ENCODE measurements at places on chromosomes 3 and 15.
A peak's percentile ranks its signal among the peaks of the same experiment; 100 is the strongest.

DNA sequence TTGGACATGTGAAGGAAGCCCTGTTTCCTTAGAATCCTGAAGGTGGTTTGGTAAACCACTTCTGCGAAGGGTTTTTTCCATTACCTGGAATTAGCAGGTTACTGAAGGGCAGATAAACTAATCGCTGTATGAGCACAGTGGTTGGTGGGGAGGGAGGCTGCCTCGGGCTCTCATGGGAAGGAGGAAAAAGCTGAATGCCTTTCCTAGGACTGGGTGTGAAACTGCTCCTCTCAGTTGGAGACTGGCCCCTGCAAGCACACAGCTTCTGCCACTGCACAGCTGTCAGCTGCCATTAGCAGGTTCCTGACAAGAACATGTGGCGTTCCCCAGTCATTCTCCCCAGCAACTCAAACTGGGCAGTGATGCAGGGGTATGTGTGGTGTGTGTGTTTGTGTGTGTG lies 376.3 kb downstream of the GAP43 start:
- DNase-seq: no peak

DNA sequence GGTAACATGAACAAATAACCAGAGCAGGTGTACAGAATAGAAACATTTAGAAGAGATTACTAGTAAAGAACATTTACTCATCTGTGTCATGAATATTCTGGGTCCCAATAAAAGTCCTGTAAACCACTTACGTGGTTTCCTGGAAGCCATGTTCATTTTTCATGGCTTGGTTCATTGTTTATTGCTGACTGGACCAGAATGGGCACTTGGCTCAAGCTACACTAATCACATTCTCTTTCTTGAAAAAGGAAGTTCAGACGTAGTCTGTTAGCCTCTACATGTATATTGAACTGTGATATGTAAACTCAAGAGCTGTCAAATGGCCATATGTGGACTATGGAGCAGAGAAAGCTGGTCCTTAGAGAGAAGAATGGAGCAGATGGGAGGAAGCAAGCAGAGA lies 138.3 kb upstream of the FAM3D start:
- no peak for DNase-seq

DNA sequence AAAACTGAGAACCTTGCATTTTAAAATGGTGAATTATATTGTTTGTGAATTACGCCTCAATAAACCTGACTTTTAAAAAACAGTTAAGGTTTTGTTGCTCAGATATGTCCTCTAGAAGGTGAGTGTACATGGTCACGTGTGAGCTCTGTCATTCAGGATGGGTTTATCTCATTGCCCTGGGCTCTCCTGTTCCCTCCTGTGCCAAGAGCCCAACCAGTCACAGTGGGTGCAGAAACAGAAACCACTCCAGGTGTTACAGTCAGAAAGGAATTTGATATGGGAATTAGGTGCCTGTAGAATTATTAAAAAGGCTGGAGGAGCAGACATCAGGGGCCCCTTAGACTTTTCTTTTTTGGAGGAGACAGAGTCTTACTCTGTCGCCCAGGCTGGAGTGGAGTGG lies 196.4 kb downstream of the STT3B start:
- DNase-seq: no peak

DNA sequence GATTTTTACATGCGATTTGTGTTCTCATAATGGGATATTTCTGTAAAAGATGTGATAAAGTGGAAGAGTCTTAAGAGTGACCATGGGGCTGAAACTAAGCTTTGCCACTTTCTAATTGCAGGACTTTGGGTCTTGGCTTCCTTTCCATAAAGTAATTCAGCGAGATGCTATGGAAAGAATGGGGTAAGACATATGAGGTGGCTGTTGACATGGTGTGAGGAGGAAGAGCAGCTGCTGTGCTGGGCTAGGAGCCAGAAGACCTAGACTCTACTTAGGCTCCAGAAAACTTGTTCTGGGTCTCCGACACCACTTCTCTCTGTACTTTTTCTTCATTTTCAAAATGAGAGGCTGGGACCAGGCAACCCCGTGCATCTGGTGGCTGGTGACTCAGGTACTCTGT lies 654.5 kb upstream of the CFAP20DC start:
- DNase-seq: no peak

DNA sequence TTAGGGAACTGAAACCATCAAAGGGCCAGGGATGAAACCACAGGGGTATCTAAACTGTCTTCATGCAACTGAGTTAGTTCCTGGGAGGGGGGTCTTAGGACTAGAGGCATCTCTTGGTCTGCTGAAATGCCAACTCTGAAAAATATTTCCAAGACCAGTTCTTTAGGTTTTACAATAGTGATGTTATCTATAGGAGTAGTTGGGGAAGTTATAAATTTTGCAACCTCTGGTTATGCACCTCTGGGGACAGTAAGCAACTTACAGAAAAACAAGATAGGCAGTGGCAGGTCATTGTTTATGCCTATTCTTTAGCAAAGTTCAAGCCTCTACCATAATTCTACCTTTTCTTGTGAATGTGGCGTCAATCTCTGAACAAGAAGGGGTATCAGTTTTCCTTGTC lies 60.5 kb upstream of the MINAR1 start:
- DNase-seq: no peak

- no peak for DNase-seq
These were observed 64.0 kb upstream of the DCP1A start for GRCh38 chr3:53411371-53411770.

GRCh38 chr3:41846850-41847249 lies 115.1 kb downstream of the ULK4 start:
- no peak for DNase-seq

GRCh38 chr3:81829937-81830336 lies 68.5 kb upstream of the GBE1 start:
- DNase-seq: no peak

DNA sequence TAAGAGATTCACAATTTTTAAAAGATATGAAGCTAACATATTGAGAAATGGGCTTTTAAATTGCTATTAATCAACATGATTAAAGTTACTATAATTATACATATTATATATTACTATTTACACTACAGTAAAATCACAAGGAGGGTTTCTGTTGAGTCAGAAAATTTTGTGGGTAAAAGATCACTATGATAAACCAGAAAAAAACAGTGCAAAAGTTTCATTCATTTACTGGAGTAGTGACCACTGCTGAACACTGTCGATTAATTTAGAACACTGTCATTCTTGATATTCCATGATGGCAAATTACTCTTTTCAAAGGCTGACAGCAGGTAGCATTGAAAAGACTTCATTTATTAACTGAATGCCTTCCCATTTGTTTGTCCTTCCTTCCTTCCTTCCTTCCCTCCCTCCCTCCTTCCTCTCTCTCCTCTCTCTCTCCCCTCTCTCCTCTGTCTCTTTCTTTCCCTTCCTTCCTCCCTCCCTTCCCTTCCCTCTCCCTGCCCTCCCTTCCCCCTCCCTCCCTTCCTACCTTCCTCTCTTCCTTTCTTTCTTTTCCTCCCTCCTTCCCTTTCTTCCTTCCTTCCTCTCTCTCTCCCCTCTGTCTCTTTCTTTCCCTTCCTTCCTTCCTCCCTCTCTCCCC lies 9.1 kb upstream of the RPL35A start:
- DNase-seq: no peak

GRCh38 chr3:72041511-72041910 lies 256.6 kb upstream of the PROK2 start:
- DNase-seq: no peak

- DNase-seq: peak; percentile 35
These were observed 47.2 kb downstream of the SLC12A8 start for GRCh38 chr3:125165189-125165947.

- peak; percentile 40 for DNase-seq
These were observed 11.1 kb downstream of the TNK2 start for GRCh38 chr3:195897081-195897852.

- DNase-seq: no peak
These were observed 26.3 kb upstream of the ZNF148 start for GRCh38 chr3:125401402-125401801.

- DNase-seq: no peak
These were observed 92.0 kb downstream of the FBN1 start for GRCh38 chr15:48553559-48553958.

GRCh38 chr15:62362608-62363007 lies 197.5 kb upstream of the C2CD4B start:
- no peak for DNase-seq

- DNase-seq: no peak
These were observed 71.4 kb downstream of the GHSR start for GRCh38 chr3:172376881-172377280.

GRCh38 chr15:84762840-84763572 lies 14.6 kb downstream of the ZNF592 start:
- DNase-seq: no peak

Data from CD14-positive monocyte (primary cell).